ENCODE measurements at places on chromosomes 2 and 18. TPM values are rescaled to one million over a fixed set of nuclear protein-coding genes. Genes with fewer than 3 reads are reported as not detected.

DNA sequence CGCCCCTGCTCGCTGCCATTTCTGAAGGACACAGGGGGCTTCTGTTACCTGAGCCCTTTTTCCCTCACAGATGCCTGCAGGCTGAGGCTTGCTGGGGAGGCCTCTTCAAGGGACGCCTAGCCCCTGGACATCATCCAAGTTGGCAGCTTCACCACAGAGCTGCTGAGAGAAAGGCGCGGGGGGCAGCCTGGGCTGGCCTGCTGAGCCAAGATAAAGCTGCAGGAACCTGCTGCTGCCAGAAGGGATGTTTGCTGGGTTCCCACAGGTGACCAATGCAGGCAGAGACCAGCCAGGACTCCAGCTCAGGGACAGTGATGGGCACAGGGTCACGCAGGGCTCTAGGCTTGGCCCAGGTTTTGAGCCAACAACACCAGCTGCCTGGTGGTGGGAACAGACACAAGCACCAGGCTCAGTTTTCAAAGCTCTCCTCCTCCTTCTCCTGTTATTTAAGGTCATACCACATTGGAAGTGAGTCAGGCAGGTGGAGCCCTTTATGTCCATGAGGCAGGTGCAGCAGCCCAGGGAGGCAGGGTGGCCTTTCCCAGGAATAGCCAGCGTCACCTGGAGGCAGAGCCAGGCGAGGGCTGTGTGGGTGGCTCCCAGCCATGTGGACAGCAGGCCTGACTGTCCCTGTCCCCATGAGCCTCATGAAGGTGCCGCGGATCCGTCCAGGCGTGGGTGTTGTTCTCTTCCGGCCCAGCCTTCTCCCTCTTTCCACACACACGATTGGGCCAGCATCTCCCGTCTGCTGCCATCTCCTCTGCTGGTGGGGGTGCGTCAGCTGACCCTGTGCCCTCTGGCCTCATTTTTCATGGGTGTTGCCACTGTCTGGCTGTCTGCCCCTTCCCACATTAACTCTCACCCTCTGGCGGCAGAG is 515.5 kb upstream of the MYT1L start:
- peaks cover 4% of the 10 kb centered on the region for H3K4me1 ChIP-seq
- no peak for DNase-seq
- H3K36me3 ChIP-seq, result no peaks in the 10 kb centered on the region
- H3K27ac ChIP-seq, result no peak overlapping the region
- H3K4me3 ChIP-seq, result no peak overlapping the region
- H3K27me3 ChIP-seq, result no peaks in the 10 kb centered on the region

GRCh38 chr2:40228310-40228709 is 223.6 kb downstream of the SLC8A1 start:
- no peaks in the 10 kb centered on the region for H3K27me3 ChIP-seq
- H3K36me3 ChIP-seq, result no peaks in the 10 kb centered on the region
- no peak for DNase-seq
- H3K4me1 ChIP-seq, result no peaks in the 10 kb centered on the region

Gene NAGK
- 38.2 TPM for total RNA-seq

- H3K36me3 ChIP-seq, result no peaks in the 10 kb centered on the region
- no peaks in the 10 kb centered on the region for H3K4me1 ChIP-seq
- DNase-seq, result no peak
- H3K27ac ChIP-seq, result no peak overlapping the region
- no peaks in the 10 kb centered on the region for H3K27me3 ChIP-seq
Observed at GRCh38 chr2:106183101-106183696, 10.9 kb downstream of the UXS1 start.

Gene ELOA2
- not detected for total RNA-seq

DNA sequence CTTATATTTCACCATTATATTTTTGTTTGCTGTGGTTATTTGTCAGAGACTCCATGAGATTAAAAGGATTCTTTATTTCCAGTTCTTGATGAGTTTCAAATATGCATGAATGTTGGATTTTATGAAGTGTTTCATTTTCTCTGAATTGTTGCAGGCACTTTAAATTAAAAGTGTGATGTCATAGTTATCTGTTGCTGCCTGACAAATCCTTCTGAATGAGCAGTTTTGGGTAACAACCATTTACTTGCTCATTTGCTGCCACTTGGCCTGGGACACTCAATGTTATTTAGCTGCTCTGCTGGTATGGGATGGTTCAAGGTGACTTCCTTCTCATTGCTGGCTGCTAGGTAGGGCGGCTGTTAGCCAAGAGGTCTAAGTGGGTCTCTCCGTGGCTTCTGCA is 173.5 kb downstream of the LPIN1 start:
- peaks cover 17% of the 10 kb centered on the region for H3K4me1 ChIP-seq
- H3K27me3 ChIP-seq, result no peaks in the 10 kb centered on the region
- no peak overlapping the region for H3K27ac ChIP-seq
- H3K4me3 ChIP-seq, result no peak overlapping the region
- DNase-seq, result no peak

DNA sequence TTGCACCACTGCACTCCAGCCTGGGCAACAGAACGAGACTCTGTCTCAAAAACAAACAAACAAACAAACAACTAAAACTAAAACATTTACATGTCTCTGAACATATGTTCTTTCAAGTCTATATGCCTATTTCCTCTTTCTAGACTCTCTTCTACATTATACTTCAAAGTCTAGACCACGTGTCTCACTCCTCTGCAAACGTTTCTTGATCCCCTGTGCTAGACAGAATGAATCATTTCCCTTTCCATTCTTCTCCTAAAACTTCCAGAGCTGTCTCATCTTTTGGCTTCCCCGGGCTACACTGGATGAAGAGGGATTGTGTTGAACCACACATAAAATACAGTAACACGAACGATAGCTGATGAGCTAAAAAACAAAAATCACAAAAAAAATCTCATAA is 67.1 kb downstream of the BAZ2B start:
- H3K4me1 ChIP-seq, result no peaks in the 10 kb centered on the region
- H3K4me3 ChIP-seq, result no peak overlapping the region
- no peaks in the 10 kb centered on the region for H3K27me3 ChIP-seq

Gene HOXD13
- total RNA-seq, result not detected

- no peaks in the 10 kb centered on the region for H3K27me3 ChIP-seq
- no peak overlapping the region for H3K27ac ChIP-seq
- H3K36me3 ChIP-seq, result no peaks in the 10 kb centered on the region
- no peak overlapping the region for H3K4me3 ChIP-seq
- DNase-seq, result no peak
Observed at GRCh38 chr18:12518326-12518725, 110.6 kb downstream of the PRELID3A start.

GRCh38 chr18:57621246-57621604 is 411 bp downstream of the NARS1 start:
- no peaks in the 10 kb centered on the region for H3K27me3 ChIP-seq
- peak overlapping the region; percentile 73 for H3K4me3 ChIP-seq
- H3K27ac ChIP-seq, result peak overlapping the region; percentile 46
- peaks cover 22% of the 10 kb centered on the region for H3K4me1 ChIP-seq
- DNase-seq, result peak; percentile 62

- no peaks in the 10 kb centered on the region for H3K36me3 ChIP-seq
- no peak for DNase-seq
- H3K27ac ChIP-seq, result no peak overlapping the region
- no peak overlapping the region for H3K4me3 ChIP-seq
- no peaks in the 10 kb centered on the region for H3K27me3 ChIP-seq
Observed at GRCh38 chr18:43525169-43525568, 247.9 kb upstream of the SYT4 start.

DNA sequence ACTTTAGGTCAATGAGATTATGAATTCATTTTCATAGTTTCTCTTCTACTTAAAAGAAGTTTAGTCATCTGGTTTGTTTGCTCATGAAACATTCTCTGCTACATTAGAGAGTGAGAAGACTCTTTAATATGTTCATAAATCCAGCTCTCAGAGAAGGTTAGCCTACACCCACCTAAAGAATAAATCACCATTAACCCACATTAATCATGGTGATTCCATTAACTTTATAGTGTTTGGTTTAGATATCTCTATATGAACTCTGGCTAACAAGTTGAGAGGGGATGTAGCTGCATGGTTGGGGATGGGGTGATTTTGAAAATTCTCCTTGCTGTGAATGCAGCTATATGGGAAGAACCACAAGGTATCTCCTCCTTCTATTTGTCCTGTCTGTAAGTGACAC is 10.7 kb downstream of the TFPI start:
- DNase-seq, result no peak
- no peak overlapping the region for H3K27ac ChIP-seq
- no peaks in the 10 kb centered on the region for H3K4me1 ChIP-seq
- H3K36me3 ChIP-seq, result no peaks in the 10 kb centered on the region
- no peak overlapping the region for H3K4me3 ChIP-seq

- H3K27ac ChIP-seq, result no peak overlapping the region
- H3K4me3 ChIP-seq, result no peak overlapping the region
- H3K4me1 ChIP-seq, result peaks cover 5% of the 10 kb centered on the region
- no peak for DNase-seq
Observed at GRCh38 chr2:171247741-171248662, 87.3 kb upstream of the TLK1 start.

GRCh38 chr2:16014802-16015201 is 74.5 kb downstream of the MYCN start:
- no peak overlapping the region for H3K27ac ChIP-seq
- H3K27me3 ChIP-seq, result no peaks in the 10 kb centered on the region
- no peaks in the 10 kb centered on the region for H3K4me1 ChIP-seq
- no peak overlapping the region for H3K4me3 ChIP-seq

GRCh38 chr2:228771774-228772173 is 499.3 kb downstream of the PID1 start:
- no peak for DNase-seq
- no peak overlapping the region for H3K4me3 ChIP-seq
- no peaks in the 10 kb centered on the region for H3K4me1 ChIP-seq
- H3K27me3 ChIP-seq, result no peaks in the 10 kb centered on the region
- no peak overlapping the region for H3K27ac ChIP-seq
- no peaks in the 10 kb centered on the region for H3K36me3 ChIP-seq

GRCh38 chr2:240130393-240131195 is 5.5 kb downstream of the COPS9 start:
- peaks cover 11% of the 10 kb centered on the region for H3K4me1 ChIP-seq
- H3K36me3 ChIP-seq, result peaks cover 9% of the 10 kb centered on the region
- no peak for DNase-seq
- no peaks in the 10 kb centered on the region for H3K27me3 ChIP-seq
- H3K4me3 ChIP-seq, result no peak overlapping the region

DNA sequence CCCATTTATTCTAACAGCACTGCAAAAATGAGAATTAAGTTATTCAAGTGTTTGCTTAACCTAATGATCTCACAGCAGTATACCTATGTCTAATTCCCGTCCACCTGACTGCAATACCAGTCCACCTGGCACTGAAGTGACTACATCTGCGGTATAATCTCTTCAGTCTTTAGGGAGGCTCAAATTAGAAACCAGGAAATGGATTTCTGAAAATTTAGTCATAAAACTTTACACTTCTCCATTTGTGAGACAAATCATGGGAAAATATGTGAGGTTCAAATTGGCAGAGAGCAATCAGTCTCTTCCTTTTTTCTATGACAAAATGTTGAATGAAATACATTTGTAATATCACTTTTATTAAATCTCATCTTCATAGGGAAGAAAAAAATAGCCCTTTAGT is 33.0 kb downstream of the FTCDNL1 start:
- H3K36me3 ChIP-seq, result no peaks in the 10 kb centered on the region
- no peaks in the 10 kb centered on the region for H3K27me3 ChIP-seq
- DNase-seq, result no peak
- no peak overlapping the region for H3K27ac ChIP-seq
- no peak overlapping the region for H3K4me3 ChIP-seq

GRCh38 chr2:241094172-241094571 is 7.9 kb downstream of the MTERF4 start:
- peaks cover 33% of the 10 kb centered on the region for H3K36me3 ChIP-seq
- H3K4me1 ChIP-seq, result peaks cover 7% of the 10 kb centered on the region
- H3K4me3 ChIP-seq, result no peak overlapping the region
- H3K27ac ChIP-seq, result no peak overlapping the region

- H3K27ac ChIP-seq, result no peak overlapping the region
- no peak overlapping the region for H3K4me3 ChIP-seq
- no peaks in the 10 kb centered on the region for H3K27me3 ChIP-seq
- no peaks in the 10 kb centered on the region for H3K4me1 ChIP-seq
- no peaks in the 10 kb centered on the region for H3K36me3 ChIP-seq
- no peak for DNase-seq
Observed at GRCh38 chr18:49007663-49008062, 56.9 kb upstream of the SMAD7 start.

Gene DYNAP
- not detected for total RNA-seq

DNA sequence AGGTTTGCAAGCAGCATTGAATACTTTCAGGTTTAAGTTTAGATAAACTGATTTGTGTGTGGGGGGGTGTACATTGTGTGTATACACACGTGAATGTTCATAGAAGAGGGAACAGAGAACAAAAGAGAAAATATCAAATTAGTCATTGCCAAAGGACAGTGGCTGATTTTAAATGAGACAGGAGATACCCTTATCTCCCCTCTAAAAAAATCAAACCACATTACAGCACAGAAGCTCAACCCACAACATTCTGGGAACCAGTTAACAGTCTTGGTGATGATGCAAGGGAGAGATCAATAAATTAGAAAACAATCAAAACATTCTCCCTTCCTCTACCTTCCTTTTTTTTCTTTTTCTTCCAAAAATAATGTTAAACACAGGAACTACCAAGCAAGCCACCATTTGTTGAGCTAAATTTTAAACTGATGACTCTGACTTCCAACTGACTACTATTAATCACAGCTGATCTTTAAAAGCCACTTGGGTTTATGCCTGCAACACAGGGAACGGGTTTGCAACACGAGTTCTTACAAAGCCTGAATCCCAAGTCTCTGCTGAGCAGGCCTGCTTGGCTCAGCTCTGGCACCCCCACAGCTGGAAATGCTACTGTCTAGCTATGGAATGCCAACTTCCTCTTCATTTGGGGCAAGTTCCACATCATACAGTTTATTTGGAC is 119.2 kb upstream of the ACVR1C start:
- no peaks in the 10 kb centered on the region for H3K27me3 ChIP-seq
- no peaks in the 10 kb centered on the region for H3K36me3 ChIP-seq
- H3K4me1 ChIP-seq, result no peaks in the 10 kb centered on the region
- no peak for DNase-seq

GRCh38 chr2:172639823-172640222 is 83.9 kb downstream of the PDK1 start:
- no peaks in the 10 kb centered on the region for H3K36me3 ChIP-seq
- no peak overlapping the region for H3K27ac ChIP-seq
- no peak for DNase-seq
- no peaks in the 10 kb centered on the region for H3K4me1 ChIP-seq
- no peaks in the 10 kb centered on the region for H3K27me3 ChIP-seq
- no peak overlapping the region for H3K4me3 ChIP-seq

GRCh38 chr2:151067658-151068369 is 193.8 kb downstream of the RBM43 start:
- DNase-seq, result no peak
- H3K4me1 ChIP-seq, result no peaks in the 10 kb centered on the region
- H3K27me3 ChIP-seq, result no peaks in the 10 kb centered on the region
- H3K4me3 ChIP-seq, result no peak overlapping the region
- no peak overlapping the region for H3K27ac ChIP-seq

GRCh38 chr18:79353267-79353666 is 42.5 kb upstream of the NFATC1 start:
- H3K4me1 ChIP-seq, result peaks cover 43% of the 10 kb centered on the region
- peaks cover 7% of the 10 kb centered on the region for H3K36me3 ChIP-seq
- H3K4me3 ChIP-seq, result no peak overlapping the region
- peak; percentile 66 for DNase-seq
- no peaks in the 10 kb centered on the region for H3K27me3 ChIP-seq

- no peak overlapping the region for H3K4me3 ChIP-seq
- peaks cover 1% of the 10 kb centered on the region for H3K36me3 ChIP-seq
- 0 out of 2 replicates have a peak overlapping the region, but pooled peaks have one; percentile 14 for H3K27ac ChIP-seq
- no peak for DNase-seq
Observed at GRCh38 chr2:174636987-174637386, 39.4 kb upstream of the WIPF1 start.
